MV-4-11 (cell line): ENCODE measurements at places on chromosomes 4 and X.

DNA sequence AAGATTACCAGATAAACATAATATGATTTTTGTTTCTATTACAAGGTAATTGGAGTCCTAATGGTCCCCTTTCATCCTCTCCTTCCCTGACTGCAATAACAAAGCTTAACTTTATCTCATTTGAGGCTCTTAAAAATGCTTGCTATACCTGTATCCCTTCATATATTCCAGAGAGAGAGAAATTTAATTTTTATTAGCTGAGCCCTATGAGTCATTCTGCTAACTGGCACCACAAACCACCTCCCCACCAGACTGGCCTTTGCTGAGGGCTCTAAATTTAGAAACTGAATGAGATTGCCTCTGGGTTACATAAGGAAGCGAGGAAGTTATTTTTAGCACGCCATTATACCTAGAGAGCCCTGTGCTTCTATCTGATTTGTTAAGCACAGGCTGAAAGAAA lies 27.4 kb downstream of the CBLL2 start:
- peak; percentile 73 for DNase-seq

- DNase-seq: peak; percentile 9
Measured at GRCh38 chrX:17292111-17292527, 82.9 kb upstream of the NHS start.

- DNase-seq: no peak
Measured at GRCh38 chr4:139458999-139459398, 5.1 kb downstream of the RAB33B start.

GRCh38 chr4:144970597-144970996 lies 127.4 kb downstream of the ANAPC10 start:
- DNase-seq: no peak

DNA sequence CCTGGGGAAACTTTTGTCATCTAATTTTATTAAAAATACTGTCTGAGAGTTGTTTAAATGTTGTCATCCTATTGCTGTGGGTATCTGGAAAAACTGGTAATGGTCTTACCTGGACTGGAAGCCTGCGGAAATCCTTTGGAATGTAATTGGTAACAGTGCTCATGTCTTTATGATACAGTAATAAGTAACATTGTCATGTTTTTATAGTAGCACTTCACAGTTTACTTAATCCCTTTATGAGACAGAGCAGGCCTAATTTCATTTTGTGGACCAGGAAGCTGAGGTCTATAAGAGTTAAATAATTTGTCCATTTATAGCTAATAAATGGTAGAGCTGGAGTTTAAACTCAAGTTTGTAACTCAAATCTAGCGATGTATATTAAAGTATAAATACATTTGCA lies 88.3 kb downstream of the TRAPPC11 start:
- DNase-seq: no peak

DNA sequence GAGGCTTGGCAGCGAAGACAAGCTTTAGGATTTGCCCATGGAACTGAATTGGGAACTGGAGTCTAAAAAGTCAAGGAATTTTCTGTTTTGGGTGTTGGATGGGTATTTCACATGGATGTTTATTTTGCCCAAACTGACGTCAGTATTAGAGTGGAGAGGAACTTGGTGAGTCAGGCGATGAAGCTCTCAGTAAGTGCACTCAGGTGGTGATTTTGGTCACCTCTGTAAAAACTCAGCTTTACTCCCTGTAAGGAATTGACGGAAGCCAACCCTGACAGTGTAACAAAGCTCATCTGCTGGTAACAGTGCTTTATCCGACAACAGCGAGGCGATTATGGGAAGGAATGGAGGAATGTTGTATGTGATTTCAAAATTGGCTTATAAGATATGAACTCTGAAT lies 77.0 kb upstream of the PGRMC2 start:
- DNase-seq: no peak

GRCh38 chrX:134484039-134484438 lies 24.1 kb downstream of the HPRT1 start:
- peak; percentile 27 for DNase-seq

- no peak for DNase-seq
Measured at GRCh38 chr4:7862561-7863192, 77.0 kb downstream of the AFAP1 start.

DNA sequence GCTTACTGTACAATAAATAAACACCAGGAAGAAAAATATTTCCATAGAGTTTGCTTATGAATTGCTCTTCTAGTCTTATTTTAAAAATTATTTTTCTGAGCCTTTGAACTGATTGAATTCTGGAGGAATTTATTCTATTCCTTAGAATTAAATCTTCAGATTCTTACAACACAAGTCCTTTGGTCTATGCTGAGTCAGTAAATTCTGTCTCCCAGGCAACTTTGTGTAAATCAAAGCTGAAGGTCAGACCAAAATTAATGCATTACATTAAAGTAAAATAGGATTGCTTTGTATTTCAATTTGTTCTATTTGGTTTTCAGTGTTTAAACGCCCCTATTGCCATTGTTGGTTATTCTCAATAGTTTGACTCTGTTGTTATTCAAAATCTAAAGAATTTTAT lies 26.8 kb upstream of the STPG2 start:
- no peak for DNase-seq

- DNase-seq: no peak
Measured at GRCh38 chr4:42401171-42401570, 3.9 kb downstream of the SHISA3 start.

GRCh38 chr4:157514711-157515110 lies 294.2 kb downstream of the GRIA2 start:
- DNase-seq: no peak

- no peak for DNase-seq
Measured at GRCh38 chr4:168836490-168836889, 173.6 kb downstream of the CBR4 start.

DNA sequence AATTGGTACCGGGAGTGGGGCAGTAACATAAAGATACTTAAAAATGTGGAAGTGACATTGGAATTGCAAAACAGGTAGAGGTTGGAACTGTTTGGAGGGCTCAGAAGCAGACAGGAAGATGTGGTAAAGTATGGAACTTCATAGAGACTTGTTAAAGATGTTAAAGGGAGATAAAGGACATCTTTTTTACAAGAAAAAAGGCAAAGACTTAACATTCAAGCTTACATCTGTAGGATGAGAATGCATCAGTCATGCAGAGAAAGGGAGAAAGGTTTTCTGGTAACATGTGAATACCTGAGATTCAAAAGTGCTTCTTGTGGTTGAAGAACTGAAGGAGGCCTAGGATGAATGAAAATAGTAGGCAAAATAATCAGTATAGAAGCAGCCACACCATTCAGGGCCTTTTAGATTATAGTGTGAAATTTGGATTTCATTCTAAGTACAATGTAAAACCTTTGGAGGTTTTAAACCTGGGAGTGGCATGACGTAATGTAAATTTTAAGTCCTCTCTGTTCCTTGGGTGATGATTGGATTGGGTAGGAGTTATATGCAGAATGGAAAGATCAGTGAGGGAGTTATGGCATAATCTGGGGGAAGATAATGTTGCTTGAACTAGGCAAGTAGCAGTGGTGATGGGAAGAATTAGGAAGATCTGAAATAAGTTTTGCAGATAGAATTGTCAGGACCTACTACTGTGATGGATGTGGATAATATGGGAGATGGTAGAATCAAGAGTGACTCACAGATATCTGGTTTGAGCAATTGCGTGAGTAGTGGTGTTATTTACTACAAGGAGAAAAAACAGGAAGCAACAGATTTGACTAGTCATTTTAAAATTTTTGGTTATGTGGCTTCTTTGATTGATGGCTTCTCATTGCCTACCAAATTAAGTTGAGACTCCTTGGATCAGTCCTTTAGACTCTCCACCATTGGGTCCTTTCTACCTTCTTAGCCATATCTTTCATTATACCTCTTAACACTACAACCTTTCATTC lies 138.7 kb downstream of the VSIG4 start:
- peak; percentile 61 for DNase-seq

DNA sequence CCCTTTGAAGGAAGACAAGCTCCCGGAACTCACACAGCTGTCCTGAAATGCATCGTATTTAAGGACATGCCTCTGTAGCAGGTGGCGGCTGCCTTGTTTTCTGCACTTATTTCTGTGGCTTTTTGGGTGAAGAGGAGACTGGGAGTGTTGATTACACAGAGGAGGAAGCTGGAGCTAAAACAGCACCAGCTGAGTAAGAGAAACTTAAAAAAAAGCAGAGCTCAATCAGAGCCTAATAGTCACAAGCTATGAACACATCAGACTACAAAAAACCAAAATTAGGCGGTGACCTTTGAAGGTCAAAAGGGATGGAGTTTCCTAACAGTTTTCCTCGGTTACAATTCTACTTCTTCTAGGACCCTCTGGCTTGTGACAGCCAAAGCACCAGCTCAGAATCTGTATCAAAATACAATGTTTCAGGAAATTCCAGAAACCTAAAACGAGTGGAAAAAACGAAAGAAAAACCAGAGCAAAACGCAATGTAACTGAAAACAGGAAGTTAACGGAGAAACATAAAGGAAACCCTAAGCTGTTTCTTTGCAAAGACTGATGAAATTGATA lies 13.5 kb downstream of the PRKX start:
- peak; percentile 41 for DNase-seq

- DNase-seq: no peak
Measured at GRCh38 chr4:31549256-31549655, 829.1 kb downstream of the PCDH7 start.
